ENCODE measurements at places on chromosomes 1 and 21. TPM values are rescaled to one million over a fixed set of nuclear protein-coding genes. Genes with fewer than 3 reads are reported as not detected.

DNA sequence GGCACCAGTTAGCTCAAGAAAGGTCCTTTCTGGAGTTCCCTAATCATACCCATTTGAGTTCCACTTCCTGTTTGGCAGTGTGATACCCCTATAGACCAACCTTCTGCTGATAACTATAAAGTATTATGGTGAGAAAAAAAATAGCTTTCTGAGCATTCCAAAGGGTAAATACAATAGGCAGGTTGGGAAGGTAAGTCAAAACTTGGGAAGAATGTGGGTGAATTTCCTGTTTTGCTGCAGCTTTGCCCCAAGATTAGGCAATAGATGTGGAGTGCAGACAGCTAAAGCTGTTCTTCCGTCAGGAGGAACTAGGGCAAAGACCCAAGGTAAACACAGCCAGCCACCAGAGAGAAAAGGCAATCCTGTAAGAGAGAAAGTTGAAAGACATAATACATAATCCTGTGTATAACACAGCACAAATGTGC lies 49.9 kb upstream of the GUCA2A start:
- peak overlapping the region; percentile 64 for H3K27ac ChIP-seq
- H3K36me3 ChIP-seq = 0 out of 2 replicates have a peak, but pooled peaks cover 2% of the 10 kb centered on the region
- H3K27me3 ChIP-seq = no peaks in the 10 kb centered on the region
- H3K4me3 ChIP-seq = no peak overlapping the region

DNA sequence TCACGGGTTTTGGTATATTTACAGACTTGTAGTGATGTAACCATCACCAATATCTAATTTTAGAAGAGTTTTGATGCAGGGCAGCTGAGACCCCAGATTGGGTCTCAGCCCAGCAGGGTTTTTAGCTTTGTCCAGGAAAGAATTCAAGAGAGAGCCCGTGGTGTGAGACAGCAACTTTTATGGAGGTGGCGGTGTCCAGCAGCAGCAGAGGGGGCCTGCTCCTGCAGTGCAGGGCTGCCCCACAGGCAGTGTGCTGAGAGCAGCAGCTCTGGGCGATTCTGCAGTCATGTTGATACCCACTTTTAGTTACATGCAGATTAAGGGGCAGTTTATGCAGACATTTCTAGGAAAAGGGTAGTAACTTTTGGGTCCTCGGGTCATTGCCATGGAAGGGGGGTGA lies 1.8 kb upstream of the EPHX1 start:
- H3K27me3 ChIP-seq = no peaks in the 10 kb centered on the region
- H3K4me1 ChIP-seq = peaks cover 11% of the 10 kb centered on the region
- no peak overlapping the region for H3K27ac ChIP-seq
- H3K36me3 ChIP-seq = no peaks in the 10 kb centered on the region
- H3K4me3 ChIP-seq = no peak overlapping the region

DNA sequence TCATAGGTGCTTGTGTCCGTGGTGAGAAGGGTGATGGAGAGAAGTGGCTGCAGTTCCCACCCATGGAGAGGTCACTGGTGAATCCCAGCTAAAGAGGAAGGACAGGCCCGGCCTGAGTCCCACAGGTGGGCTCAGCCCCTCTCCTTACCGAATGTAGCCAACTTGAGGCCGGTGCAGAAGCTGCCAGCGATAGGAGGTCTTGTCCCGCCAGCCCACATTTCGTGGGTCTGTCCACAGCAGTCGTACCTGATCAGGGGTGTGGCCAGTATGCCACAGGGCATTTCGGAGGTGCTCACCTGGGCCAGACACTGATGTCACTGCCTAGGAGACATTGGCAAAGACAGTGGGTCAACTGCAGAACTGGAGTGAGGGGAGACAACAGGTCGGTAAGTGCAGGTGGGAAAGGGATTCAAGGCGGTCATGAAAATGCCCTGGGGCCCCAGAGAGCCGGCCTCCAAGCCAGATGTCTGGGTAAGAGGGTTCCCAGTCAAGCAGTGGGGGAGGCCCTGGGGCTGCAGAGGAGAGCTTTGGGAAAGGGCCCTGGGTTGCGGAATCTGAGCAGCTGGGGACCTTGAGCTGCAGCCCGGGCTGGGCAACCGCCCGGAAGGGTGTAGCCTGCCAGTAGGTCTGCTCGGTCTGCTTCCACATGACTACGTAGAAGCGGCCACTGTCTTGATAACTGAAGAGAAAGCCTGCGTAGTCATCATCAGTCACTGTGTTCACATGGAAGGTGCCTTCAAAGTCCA lies 10.6 kb downstream of the THBS3 start:
- no peak overlapping the region for H3K27ac ChIP-seq
- no peaks in the 10 kb centered on the region for H3K27me3 ChIP-seq
- H3K36me3 ChIP-seq = peaks cover 4% of the 10 kb centered on the region
- no peak overlapping the region for H3K4me3 ChIP-seq
- peaks cover 27% of the 10 kb centered on the region for H3K4me1 ChIP-seq

- H3K36me3 ChIP-seq = no peaks in the 10 kb centered on the region
- peaks cover 35% of the 10 kb centered on the region for H3K4me1 ChIP-seq
- H3K4me3 ChIP-seq = no peak overlapping the region
- H3K27me3 ChIP-seq = no peaks in the 10 kb centered on the region
- H3K27ac ChIP-seq = peak overlapping the region; percentile 84
Observed at GRCh38 chr1:17768651-17769241, 13.6 kb downstream of the ACTL8 start.

DNA sequence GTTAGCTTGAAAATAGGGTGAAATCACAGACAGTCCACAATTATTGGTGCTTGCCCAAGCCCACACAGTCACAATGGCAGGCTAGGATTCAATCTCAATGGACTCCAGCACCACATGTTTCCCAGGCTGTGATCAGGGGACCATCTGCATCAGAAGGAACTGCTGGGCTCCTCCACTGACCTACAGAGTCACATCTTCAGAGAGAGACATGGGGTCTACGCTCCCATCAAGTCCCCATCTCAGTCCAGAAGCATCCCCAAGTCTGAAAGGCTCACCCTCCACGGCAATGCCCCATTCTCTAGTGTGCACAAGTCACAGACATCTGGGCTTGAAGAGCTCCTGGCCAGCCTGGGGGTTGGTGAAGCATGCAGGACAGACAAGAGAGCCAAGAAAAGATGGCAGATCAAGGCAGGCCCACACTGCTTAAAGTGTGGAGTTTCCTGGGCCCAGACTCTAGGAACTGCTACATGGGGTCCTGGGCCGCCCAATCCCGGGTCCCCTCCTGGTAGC lies 262.5 kb downstream of the NPHP4 start:
- no peaks in the 10 kb centered on the region for H3K4me1 ChIP-seq
- H3K27me3 ChIP-seq = peaks cover 78% of the 10 kb centered on the region

GRCh38 chr1:37954316-37954971 lies 7.6 kb upstream of the INPP5B start:
- no peak overlapping the region for H3K27ac ChIP-seq
- H3K36me3 ChIP-seq = peaks cover 17% of the 10 kb centered on the region
- H3K4me3 ChIP-seq = no peak overlapping the region
- DNase-seq = no peak
- H3K27me3 ChIP-seq = no peaks in the 10 kb centered on the region

The HFM1 gene
- not detected for total RNA-seq

The CIART gene
- total RNA-seq = 19.0 TPM

The OR2T1 gene
- total RNA-seq = not detected

The PEX14 gene
- total RNA-seq = 24.9 TPM
